ENCODE measurements at places on chromosomes 13 and 19. TPM values are rescaled to one million over a fixed set of nuclear protein-coding genes. Genes with fewer than 3 reads are reported as not detected.

DNA sequence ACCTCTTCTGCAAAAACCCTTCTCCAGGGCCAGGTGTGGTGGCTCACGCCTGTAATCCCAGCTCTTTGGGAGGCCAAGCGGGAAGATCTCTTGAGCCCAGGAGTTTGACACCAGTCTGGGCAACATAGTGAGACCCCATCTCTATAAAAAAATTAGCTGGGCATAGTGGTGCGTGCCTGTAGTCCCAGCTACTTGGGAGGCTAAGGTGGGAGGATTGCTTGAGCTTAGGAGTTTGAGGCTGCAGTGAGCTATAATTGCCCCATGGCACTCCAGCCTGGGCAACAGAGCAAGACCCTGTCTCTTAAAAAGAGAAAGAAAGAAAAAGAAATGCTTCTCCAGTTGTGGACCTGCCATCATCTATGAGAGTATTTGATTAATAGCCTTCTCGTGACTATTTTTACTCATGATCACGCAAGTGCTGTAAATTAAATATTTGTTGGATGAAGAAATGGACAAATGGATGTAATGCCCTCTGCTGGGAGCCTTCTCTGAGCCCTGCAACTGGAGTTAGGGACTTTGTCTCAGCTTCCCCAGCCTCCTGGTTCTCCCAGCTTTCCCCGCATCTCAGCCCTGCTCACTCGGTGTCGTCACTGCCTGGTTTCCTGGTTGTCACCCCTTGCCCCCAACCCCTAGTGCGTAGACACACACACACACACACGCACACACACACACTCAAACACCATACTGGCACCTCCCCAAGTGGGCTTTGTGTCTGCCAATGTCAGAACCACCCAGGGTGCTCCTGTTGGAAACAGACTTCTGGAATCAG is 12.2 kb downstream of the WIZ start:
- H3K36me3 ChIP-seq: no peaks in the 10 kb centered on the region
- H3K27ac ChIP-seq: no peak overlapping the region
- no peak for DNase-seq
- no peak overlapping the region for H3K4me3 ChIP-seq
- peaks cover 9% of the 10 kb centered on the region for H3K4me1 ChIP-seq

GRCh38 chr13:114112826-114113322 is 19.5 kb downstream of the RASA3 start:
- H3K36me3 ChIP-seq: no peaks in the 10 kb centered on the region
- no peak overlapping the region for H3K27ac ChIP-seq
- no peaks in the 10 kb centered on the region for H3K27me3 ChIP-seq
- no peak overlapping the region for H3K4me3 ChIP-seq

GRCh38 chr13:28609926-28610325 is 49.0 kb upstream of the POMP start:
- DNase-seq: no peak
- no peaks in the 10 kb centered on the region for H3K4me1 ChIP-seq
- no peak overlapping the region for H3K4me3 ChIP-seq
- H3K27ac ChIP-seq: no peak overlapping the region

DNA sequence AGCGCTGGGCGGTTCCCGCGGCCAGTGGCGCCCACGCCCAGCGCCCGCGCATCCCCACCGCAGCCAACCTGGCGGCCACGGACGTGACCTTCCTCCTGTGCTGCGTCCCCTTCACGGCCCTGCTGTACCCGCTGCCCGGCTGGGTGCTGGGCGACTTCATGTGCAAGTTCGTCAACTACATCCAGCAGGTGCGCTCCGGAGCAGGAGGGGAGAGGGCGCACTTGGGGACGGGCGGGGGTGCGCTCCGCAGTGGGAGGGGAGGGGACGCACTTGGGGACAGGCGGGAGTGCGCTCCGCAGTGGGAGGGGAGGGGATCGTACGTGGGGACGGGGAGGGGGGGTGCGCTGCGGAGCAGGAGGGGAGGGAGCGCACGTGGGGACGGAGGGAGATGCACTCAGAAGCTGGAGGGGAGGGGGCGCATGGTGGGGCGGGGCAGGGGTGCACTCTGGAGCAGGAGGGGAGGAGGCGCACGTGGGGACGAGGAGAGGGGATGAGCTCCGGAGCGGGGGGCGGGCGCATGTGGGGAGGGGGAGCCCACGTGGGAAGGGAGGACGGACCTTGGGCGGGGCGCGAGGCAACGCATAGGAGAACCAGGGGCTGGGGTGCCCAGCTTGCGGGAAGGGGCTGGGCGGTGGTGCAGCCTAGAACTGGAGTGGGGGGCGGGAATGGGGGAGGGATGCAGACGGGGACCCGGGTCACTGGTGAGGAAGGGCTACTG is 1.5 kb downstream of the KISS1R start:
- H3K36me3 ChIP-seq: no peaks in the 10 kb centered on the region
- peaks cover 42% of the 10 kb centered on the region for H3K27me3 ChIP-seq
- no peak overlapping the region for H3K4me3 ChIP-seq
- no peak for DNase-seq
- H3K4me1 ChIP-seq: peaks cover 28% of the 10 kb centered on the region
- H3K27ac ChIP-seq: no peak overlapping the region

DNA sequence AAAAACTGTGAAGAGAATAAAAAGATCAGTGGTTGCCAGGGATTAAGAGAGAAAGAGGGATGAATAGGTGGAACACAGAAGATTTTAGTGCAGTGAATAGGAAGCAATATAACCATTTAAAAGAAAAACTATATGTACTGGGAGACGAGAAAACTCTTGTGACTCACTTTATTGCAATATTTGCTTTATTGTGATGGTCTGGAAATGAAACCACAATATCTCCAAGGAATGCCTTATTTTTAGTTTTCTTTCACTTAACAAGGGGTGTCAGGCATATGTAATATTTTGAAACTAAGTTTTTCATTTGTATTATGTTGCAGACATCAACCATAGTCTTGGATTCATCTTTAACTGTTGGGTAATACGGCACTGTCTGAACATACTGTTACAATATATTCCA is 1308.2 kb downstream of the PCDH9 start:
- no peak overlapping the region for H3K4me3 ChIP-seq
- no peaks in the 10 kb centered on the region for H3K27me3 ChIP-seq
- no peak overlapping the region for H3K27ac ChIP-seq
- no peak for DNase-seq
- no peaks in the 10 kb centered on the region for H3K36me3 ChIP-seq

GRCh38 chr13:46553886-46554858 is 1.2 kb downstream of the LRCH1 start:
- peak overlapping the region; percentile 80 for H3K27ac ChIP-seq
- no peaks in the 10 kb centered on the region for H3K36me3 ChIP-seq
- H3K4me1 ChIP-seq: peaks cover 11% of the 10 kb centered on the region
- peak overlapping the region; percentile 90 for H3K4me3 ChIP-seq
- DNase-seq: peak; percentile 79

- no peak overlapping the region for H3K4me3 ChIP-seq
- H3K36me3 ChIP-seq: no peaks in the 10 kb centered on the region
- no peak overlapping the region for H3K27ac ChIP-seq
- no peaks in the 10 kb centered on the region for H3K4me1 ChIP-seq
Observed at GRCh38 chr13:106210324-106210723, 325.1 kb downstream of the EFNB2 start.

- no peaks in the 10 kb centered on the region for H3K4me1 ChIP-seq
- no peak overlapping the region for H3K27ac ChIP-seq
- H3K27me3 ChIP-seq: no peaks in the 10 kb centered on the region
- no peaks in the 10 kb centered on the region for H3K36me3 ChIP-seq
Observed at GRCh38 chr13:50576156-50576555, 267.3 kb downstream of the DLEU7 start.

GRCh38 chr13:45415112-45415511 is 3.1 kb downstream of the SLC25A30 start:
- H3K4me1 ChIP-seq: peaks cover 27% of the 10 kb centered on the region
- H3K36me3 ChIP-seq: no peaks in the 10 kb centered on the region
- peak overlapping the region; percentile 62 for H3K27ac ChIP-seq

DNA sequence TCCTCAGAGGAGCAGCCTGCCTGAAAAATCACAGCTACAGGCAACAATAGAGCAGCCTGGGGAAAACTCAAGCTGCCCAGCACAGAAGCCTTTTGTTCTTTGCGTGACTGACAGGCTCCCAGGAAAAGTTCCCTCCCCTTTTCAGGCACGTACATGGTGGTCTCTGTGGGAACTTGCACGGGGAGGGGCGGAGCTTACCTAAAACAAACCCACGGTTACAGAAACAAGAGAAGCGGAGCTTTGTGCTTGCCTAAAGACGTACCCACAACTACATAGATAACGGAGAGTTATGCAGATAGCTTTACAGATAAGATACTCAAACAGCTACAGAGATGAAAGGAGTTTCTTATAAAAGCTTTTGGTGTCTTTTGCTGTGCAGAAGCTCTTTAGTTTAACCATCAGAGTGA is 11.4 kb downstream of the ETFB start:
- no peak overlapping the region for H3K27ac ChIP-seq
- H3K36me3 ChIP-seq: no peaks in the 10 kb centered on the region
- H3K4me1 ChIP-seq: peaks cover 10% of the 10 kb centered on the region
- no peak overlapping the region for H3K4me3 ChIP-seq
- DNase-seq: no peak

GRCh38 chr19:46915386-46915785 is 54.6 kb downstream of the ARHGAP35 start:
- no peaks in the 10 kb centered on the region for H3K36me3 ChIP-seq
- peaks cover 53% of the 10 kb centered on the region for H3K4me1 ChIP-seq
- H3K27me3 ChIP-seq: no peaks in the 10 kb centered on the region

Gene BRSK1
- total RNA-seq: 10.7 TPM

Gene LYL1
- total RNA-seq: 5.1 TPM

Gene EBI3
- total RNA-seq: 8.5 TPM

Gene PDX1
- total RNA-seq: not detected

Gene WASF3
- 34.1 TPM for total RNA-seq

Gene RNF113B
- total RNA-seq: not detected

Gene PABPC3
- total RNA-seq: not detected

Gene NCAN
- total RNA-seq: not detected

Gene SIGLEC8
- total RNA-seq: 27.3 TPM

Gene ICAM5
- total RNA-seq: not detected

Gene CCDC9
- 18.0 TPM for total RNA-seq

Gene BICRA
- total RNA-seq: 16.8 TPM

Data from adrenal gland (tissue), 19 donors.